Thymus (tissue), 14 donors: ENCODE measurements at places on chromosomes 13 and 19. TPM values are rescaled to one million over a fixed set of nuclear protein-coding genes. Genes with fewer than 3 reads are reported as not detected.

F2RL3 gene
- 0.19 TPM for total RNA-seq

DNA sequence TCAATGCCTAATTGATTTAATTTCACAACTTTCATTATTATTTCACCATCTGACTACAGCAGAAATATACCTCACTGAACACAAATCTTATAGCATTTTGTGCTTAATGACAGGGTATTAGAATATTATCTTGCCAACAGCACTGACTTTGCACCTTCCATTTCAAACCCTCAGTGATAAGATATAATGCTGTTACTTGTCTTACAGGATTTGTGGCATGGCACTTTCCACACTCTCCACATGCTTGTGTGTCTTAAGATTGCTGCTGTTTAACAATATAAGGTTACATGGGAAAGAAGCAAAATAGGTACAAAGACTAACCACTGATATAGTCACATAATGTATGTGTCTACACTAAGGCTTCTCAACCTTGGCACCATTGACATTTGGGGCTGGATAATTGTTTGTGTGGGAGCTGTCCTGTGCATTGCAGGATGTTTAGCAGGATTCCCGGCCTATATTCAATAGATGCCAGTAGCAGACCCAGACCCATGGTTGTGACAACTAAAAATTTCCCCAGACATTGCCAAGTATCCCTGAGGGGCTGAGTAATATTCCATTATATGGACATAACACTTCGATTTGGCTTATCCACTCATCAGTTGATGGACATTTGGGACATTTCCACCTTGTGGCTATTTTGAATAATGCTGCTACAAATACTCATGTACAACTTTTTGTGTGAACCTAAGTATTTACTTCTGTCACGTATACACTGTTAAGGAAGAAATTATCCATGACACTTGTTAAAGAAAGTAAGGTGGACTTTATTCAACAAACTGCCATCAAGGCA, 5.7 kb upstream of the DIAPH3 start:
- DNase-seq: no peak

CCL25 gene
- total RNA-seq: 287 TPM

DNA sequence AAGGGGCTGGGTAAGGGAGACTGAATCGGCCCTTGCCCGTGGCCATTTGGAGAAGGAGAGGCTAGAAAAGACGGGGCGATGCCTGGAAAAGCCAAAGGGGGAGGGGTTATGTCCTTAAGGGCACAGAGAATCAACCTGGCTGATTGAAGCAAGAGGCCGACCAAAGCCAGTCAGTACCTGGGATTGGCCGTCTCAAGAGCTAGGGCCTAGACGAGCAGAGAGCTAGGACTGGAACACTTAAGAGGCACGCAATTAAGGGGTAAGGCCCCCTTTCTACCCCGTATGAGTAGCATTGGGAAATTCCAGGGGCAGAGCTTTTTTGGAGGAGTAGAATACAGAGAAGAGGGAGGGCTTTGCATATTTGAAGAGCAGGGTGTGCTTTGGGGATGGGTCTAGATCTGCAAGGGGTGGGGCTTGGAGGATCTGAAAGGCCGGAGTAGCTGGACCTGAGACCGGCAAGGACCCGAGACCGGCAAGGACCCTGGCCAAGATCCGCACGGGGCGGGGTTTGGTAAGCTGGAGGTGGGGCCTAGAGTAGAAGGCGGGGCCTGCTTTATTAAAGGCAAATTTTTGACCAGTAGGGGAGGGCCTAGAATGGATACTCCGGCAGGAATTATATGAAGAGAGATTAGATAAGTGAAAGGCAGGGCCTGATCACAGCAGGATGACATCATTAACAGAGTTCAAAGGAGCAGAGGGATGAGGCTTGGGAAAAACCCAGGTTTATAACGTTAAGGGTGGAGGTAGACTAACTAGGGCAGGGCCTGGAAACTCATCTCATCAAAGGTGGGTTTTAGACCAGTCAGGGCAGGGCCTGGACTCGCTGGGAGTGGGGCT, 10.7 kb upstream of the CACNG6 start:
- no peak for DNase-seq

CRX gene
- total RNA-seq: under 0.01 TPM

GRCh38 chr19:27735314-27735713, 1477.6 kb downstream of the UQCRFS1 start:
- no peak for DNase-seq

DNA sequence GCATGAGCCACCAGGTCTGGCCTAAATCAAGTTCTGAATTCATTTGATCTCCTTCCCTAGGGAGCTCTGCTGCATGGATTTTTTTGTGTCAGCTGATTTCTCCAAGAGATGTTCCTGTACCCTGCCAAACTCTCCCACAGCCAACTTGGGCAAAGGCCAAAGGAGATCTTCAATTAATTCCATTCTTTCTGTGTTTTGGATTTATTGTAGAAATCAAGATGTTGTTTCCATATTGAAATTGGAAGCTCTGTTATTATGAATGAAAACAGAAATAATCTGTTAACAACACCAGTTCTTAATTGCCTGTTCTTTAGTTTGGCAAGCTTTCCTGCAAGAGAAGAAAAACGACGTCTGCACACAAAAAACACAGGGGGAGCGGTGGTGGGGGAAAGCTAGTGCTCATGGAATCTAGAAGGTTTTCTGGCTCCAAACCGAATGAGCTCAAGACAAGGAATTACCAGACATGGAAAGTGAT, 86.5 kb upstream of the ABCC4 start:
- DNase-seq: no peak

- DNase-seq: no peak
Measured at GRCh38 chr19:57434386-57435061, 601 bp upstream of the ZNF749 start.

KLK14 gene
- total RNA-seq: 0.09 TPM

DNA sequence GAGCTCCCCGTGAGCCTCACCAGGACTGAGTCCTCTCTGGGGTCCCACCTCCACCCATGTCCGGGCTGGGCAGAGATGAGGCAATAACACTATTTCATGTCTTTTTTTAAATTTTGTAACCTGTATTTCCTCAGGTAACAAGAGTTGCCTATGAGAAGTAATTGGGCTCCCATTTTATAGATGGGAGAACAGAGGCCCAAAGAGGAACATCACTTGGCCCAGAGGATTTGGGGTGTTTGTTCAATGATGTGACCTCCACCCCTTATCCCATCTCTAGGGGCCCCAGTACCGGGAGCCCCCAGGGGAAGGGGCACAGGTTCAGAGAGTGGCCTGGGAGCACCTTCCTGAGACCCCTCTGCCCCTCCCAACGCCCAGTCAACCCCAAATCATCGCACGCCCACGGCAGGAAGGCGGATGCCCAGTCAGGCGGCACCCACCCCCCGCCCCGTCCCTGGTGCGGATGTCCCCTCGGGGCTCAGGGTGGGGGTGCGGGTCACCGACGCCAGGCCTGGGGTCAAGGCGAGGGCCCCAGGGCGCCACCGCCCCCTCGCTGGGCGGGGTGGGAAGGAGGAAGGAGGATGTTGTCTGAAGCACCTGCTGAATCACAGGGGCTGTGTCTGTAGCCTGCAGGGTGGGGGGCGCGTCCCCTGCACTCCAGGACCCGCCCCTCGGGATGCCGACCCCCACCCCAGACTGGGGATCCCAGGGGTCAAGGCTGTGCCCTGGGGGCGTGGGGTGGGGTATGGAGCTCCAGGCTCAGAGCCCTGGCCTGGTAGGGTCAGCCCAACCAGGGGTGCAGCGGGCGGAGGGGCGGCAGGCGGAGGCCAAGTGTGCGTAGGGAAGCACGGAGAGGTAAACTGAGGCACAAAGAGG, 9.0 kb upstream of the CIRBP start:
- DNase-seq: no peak

DACH1 gene
- 2.5 TPM for total RNA-seq

IGSF23 gene
- 0.05 TPM for total RNA-seq

CCDC8 gene
- total RNA-seq: 10.3 TPM

DNA sequence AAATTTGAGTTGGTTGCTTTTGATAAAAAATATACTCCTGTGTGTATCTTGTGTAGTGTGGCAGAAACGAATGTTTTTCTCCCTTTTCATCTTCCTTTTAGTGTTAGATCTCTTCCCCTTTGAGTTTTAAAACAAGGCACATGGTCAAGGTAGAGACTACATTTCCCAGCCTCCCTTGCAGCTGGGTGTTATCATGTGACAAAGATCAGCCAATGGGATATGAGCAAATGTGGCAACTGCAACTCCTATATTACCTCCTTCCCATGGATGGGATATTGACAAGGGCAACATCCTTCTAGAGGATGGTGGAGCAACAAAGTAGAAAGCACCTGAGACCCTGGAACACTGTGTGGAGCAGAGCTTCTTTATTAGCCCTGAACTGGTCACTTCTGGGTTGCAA, 42.4 kb downstream of the ADGRE3 start:
- no peak for DNase-seq

FSD1 gene
- total RNA-seq: 4.3 TPM

KIR3DL1 gene
- not detected for total RNA-seq

DNA sequence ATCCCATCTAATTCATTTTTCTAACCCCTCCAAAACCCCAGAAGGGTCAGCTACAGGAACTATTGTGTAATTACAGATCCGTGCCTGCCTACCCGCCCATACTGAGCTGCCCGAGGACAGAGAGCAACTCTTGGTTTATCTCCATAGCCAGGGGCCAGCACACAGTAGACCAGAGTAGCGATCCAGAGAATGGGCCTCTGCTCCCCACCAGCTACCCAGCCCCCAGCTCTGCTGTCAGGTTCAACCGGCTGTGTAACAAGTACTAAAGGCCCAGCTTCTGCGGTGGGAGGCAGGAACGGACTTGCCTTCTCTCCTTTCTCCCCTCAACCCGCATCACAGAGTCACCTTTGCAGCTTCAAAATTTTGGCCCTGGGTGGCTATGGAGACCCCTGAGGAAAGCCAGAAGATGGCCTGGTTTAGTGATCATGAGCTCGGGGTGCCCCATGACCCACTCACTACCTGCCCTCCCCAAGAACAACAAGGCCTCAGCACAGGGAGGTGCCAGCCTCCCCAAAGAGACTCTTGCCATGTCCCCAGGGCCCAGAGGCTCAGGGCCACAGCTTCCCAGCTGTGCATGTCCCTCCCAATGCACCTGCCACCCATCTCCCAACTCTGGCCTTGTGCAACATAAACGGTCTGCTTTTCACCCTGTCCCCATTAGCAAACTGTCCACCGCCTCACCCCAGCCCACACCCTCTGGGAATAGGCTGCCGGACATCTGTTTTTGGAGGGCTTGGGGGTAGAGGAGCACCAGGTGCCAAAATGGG, 5.7 kb downstream of the CALM3 start:
- DNase-seq: no peak

DNA sequence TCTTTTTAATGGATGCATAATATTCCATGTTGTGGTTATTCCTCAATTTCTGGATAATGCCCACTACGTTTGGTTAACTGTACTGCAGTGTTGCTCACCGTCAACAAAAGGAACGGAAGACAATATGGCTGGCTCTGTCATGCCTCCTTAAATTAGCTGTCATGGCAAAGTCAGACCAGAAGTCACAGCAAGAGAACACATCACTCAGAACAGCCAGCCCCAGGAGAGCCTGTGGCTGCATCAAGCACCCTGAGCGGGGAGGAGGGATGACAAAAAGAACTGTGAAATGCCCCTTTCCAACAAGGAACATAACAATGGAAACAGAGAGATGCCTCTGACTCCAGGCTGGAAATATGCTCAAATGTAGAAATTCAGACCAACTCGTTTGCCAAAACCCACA, 366.0 kb upstream of the ZNF507 start:
- no peak for DNase-seq
